ENCODE measurements at places on chromosomes 7 and 10.

GRCh38 chr7:45645141-45645969, 71.2 kb downstream of the ADCY1 start:
- DNase-seq: no peak

DNA sequence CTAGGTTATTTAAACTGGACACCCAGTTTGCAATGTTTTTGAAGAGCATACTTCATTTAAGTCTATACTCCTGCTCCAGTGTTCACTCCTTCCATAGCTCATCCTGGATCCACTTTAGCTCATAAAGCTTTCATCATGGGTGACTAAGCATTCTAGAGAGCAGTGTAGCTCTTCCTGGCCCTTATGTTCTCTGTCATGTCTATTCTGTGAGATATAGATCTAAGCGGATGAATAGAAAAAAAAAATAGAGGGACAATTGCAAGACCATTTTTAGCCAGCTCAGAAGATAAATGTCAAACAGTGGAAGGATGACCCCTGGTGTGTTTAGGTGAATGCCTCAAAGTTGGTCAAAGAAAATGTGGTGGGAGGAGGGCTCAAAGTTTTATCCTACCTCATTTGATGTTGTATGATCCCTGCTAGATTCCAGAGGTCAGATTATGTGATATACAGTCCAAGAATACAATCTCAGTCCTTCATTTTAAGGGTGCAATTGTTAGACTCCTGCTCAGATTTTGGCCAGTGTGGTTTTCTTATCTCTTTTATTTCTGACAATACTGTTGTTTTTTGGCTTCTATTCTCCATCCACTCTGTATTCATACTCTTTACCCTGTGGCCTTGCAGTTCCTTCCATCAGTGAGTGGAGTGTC, 7.5 kb upstream of the HECW1 start:
- DNase-seq: no peak

DNA sequence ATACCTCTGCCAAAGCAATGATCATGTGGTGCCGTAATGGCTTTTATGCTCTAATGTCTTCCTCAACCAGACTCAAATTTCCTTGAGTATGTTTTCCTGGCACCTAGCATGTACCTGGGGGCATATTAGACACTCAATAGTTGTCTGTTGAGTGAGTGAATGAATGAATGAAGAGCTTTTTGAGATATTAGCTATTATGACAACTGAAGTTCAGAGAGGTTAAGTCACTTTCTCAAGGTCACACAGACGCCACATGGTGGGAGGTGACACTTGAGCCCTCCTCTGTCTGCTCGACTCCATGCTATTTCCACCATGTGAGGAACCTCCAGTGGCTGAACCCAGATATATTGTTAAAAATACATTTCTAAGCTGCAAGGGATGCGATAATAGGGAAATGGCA, 132.1 kb downstream of the PRPF18 start:
- no peak for DNase-seq

- no peak for DNase-seq
Observed at GRCh38 chr7:52925332-52925731, 110.1 kb upstream of the POM121L12 start.

- no peak for DNase-seq
Observed at GRCh38 chr10:53601260-53601875, 828.8 kb upstream of the MBL2 start.

DNA sequence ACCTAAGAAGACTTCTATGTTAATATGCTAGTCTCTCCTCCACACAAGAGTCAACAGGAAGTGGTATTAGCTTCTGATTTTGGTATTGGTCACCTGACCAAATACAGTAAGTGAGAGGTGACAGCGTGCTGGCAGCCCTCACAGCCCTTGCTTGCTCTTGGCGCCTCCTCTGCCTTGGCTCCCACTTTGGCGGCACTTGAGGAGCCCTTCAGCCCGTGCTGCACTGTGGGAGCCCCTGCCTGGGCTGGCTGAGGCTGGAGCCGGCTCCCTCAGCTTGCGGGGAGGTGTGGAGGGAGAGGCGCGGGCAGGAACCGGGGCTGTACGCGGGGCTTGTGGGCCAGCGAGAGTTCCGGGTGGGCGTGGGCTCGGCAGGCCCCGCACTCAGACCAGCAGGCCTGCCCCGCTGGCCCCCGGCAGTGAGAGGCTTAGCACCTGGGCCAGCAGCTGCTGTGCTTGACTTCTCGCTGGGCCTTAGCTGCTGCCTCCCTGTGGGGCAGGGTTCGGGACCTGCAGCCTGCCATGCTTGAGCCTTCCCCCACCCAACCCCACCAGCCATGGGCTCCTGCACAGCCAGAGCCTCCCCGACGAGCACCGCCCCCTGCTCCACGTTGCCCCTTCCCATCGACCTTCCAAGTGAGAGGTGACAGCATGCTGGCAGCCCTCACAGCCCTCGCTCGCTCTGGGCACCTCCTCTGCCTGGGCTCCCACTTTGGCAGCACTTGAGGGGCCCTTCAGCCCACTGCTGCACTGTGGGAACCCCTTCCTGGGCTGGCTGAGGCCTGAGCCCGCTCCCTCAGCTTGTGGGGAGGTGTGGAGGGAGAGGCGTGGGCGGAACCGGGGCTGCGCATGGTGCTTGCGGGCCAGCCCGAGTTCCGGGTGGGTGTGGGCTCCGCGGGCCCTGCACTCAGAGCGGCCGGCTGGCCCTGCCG, 4.2 kb upstream of the ACSL5 start:
- DNase-seq: no peak

DNA sequence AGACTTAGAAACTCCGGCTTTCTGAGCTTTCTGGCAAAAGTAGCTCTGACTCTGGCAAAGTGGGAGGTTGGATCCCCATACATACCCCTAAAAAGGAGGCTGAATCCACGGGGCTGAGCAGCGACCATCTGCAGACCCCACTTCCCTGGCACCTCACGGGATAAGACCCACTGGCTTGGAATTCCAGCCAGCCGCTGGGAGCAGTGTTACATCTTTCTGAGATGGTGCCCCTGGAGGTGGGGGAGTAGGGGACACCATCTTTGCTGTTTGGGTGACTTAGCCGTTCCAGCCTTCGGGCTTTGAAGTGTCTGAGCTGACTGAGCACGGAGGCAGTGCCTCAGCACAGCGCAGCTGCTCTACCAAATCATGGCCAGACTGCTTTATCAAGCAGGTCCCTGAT, 45.0 kb upstream of the GRM3 start:
- no peak for DNase-seq

GRCh38 chr7:101996131-101996691, 178.8 kb downstream of the CUX1 start:
- DNase-seq: no peak

DNA sequence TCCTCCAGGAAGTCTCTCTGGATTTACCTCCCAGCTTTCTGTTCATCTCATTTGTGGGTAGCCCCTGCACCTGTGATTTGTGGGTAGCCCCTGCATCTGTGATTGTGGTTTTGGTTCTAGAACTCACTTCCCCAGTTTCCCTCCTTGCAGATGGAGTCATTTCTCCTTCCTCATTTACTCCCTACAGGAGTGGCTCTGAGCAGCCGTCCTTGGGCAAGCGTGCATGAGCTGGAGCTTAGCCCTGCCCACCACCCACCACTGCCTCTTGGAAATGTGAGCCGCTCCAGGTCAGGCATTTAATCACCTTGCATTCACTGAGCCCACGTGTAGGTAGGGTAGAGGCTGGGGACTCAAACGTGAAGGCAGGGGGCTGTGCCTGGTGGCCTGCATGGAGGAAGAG, 8.2 kb downstream of the COL26A1 start:
- DNase-seq: no peak

GRCh38 chr10:19683356-19683755, 132.9 kb upstream of the PLXDC2 start:
- no peak for DNase-seq

- no peak for DNase-seq
Observed at GRCh38 chr10:53007527-53007842, 234.9 kb upstream of the MBL2 start.

DNA sequence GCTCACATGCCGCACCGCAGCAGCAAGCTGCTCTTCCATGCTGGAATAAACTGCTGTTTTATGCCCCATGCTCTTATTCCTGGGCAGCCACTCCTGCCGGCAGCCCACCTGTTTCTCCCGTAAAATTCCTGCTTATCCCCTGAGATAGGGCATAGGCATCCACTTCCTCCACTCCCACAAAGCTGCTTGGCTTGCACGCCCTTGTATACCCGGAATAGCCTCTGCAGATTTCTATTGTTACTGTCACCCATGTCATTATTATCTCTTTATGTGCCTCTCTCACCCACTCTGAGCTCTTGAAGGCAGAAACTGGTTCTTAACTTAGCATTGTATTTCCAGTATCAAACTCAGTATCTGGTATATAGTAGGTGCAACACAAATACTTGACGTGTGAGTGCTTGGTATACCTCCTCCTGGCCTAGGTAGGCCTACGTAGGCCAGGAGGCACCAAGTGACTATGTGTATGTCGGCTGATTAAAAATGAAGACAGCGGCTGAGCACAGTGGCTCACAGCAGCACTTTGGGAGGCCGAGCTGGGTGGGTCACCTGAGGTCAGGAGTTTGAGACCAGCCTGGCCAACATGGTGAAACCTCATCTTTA, 193.4 kb downstream of the CCDC3 start:
- DNase-seq: no peak

DNA sequence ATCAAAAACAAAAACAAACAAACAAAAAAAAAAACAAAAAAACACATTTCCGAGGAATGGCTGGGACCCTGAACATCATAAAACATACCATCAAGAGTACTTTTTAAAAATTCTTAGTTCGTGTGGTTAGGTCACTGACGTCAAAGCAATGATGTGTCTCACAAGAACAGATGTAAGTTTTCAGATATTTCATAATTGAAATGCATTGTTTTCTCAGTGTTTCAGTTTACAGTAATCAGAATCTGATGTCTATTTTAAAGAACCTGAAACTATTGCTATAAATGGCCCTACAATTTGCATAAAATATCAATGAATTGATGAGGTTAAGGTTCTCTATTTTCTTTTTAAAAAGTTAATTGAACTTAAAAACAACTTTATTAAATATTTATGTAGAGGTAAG, 103.7 kb upstream of the HGF start:
- no peak for DNase-seq

DNA sequence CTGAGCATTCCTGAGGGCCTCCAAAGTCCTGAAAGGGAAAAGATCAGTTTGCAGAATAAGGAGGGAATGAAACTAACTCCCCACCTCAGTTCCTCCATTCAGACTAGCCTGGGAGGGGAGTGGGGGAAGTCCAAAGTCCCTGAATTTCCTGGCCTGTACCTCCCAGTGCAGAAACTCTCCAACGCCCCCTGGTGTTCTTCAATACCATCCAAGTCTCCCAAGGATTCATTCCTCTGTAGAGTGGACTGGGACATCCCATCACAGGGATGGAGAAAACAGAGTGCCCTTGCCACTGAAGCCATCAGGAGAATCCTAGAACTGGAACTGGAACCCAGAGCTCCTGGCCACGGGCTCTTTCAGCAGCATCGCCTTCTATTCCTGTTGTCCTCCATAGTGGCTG, 1.6 kb upstream of the COL13A1 start:
- peak; percentile 58 for DNase-seq

GRCh38 chr7:4226524-4226882, 455.6 kb upstream of the FOXK1 start:
- no peak for DNase-seq

- no peak for DNase-seq
Observed at GRCh38 chr10:122044713-122045112, 55.8 kb downstream of the TACC2 start.

- no peak for DNase-seq
Observed at GRCh38 chr7:157357129-157358040, 20.6 kb downstream of the DNAJB6 start.

DNA sequence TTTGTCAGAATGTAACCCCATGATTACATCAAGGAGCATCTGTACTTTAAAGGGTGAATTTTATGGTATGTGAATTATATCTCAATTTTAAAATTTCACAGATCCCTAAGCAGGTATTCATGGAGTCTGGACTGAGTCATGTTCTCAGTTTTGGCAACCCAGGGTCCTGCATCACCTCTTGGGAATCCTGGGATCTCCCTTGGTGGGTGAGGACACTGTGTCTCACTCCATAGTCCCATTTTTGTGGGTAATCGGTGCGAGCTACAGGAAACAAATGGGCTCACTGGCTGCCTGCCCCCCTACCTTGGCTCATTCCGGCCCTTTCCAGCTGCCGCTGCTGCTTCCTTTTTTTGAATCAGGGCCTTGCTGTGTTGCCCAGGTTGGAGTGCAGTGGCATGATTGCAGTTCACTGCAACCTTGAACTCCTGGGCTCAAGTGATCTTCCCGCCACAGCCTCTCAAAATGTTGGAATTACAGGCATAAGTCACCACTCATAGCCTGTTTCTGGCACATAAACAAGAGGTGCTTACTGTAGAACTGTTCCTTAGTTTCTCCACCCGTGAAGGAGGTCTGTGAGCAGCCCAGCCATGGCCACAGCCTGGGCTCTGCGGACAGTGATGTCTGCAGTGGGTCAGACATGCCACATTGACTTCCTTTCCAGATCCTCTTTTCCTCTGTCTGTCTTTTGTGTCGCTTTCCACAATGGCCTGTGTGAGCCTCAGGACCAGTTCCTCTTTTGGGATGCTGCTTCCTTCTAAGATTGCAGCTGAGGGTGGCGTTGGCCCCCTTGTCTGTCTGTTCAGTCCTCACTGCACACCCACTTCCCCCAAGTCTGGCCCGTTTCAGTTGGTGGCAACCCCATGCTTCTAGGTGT, 14.5 kb downstream of the PALD1 start:
- no peak for DNase-seq

DNA sequence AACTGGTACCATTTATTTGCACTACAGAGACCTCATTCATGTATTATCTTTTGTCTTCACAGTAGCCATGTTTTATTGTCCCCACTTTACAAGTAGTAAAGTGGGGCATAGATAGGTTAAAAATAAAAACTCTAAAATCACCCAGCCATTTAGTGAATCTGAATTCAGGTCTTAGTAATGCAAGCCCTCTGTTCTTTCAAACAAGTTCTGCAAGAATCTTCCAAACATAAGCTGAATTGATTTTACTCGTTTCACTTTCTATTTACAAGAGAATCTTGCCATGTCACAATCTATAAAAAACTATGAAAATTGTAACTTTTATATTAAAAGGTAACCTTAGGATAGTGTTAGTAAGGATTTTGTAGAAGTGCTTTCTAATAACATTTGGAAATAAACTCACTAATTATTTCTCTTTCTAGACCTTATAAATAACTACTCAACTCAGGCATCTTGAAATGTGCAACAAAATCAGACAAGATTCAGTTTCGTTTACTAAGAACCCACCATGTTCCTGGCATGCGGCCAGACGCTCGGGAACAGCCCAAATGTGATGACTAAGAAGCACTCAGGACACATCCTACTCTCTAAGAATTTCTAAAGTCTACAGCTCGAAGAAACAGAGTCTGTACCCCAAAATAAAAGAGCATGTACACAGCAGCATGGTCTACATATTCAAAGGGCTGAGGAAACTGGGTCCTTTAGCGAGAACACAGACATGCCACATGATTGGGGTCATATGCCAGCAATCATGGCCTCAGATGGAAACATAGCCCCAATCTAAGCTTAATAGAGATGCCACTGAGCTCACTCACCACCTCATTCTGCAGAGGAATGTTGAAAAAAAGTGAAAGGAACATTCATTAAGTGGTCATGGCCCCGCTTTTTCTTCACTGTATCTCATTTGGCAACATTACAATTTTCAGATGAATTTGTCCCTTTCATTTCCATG, 167.6 kb downstream of the AMPH start:
- DNase-seq: no peak

- DNase-seq: no peak
Observed at GRCh38 chr7:48112401-48113165, 23.5 kb downstream of the UPP1 start.

GRCh38 chr7:63040966-63041610, 957.6 kb upstream of the ZNF722 start:
- DNase-seq: no peak
